ENCODE measurements at places on chromosomes 6 and 20.

DNA sequence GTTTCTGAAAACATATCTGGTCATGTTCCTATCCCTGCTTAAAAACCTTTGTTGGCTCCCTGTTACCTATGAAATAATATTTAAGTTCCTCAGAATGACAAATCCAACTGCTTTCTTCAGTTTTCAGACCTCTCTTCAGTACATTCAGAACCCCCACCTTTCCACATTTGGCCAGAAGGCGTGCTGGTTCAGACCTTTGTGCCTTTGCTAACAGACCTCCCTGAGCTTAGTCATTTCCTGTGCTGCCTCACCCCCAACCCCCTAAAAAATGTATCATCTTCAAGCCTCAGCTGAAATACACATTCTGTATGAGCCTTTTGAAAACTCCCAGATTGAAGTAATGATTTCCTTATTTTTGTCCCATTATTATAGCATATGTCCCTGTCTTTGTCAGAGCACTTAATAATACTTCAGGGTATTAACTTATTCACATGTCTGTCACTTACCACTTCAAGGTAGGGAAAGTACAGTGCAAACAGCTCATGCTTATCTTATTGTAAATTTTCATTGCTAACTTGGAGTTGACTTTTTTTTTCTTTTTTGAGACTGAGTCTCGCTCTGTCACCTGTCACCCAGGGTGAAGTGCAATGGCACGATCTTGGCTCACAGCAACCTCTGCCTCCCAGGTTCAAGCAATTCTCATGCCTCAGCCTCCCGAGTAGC, 19.7 kb downstream of the FAM217A start:
- no peak for DNase-seq

- no peak for DNase-seq
These were observed 178.4 kb upstream of the EYA4 start for GRCh38 chr6:133062696-133063306.

DNA sequence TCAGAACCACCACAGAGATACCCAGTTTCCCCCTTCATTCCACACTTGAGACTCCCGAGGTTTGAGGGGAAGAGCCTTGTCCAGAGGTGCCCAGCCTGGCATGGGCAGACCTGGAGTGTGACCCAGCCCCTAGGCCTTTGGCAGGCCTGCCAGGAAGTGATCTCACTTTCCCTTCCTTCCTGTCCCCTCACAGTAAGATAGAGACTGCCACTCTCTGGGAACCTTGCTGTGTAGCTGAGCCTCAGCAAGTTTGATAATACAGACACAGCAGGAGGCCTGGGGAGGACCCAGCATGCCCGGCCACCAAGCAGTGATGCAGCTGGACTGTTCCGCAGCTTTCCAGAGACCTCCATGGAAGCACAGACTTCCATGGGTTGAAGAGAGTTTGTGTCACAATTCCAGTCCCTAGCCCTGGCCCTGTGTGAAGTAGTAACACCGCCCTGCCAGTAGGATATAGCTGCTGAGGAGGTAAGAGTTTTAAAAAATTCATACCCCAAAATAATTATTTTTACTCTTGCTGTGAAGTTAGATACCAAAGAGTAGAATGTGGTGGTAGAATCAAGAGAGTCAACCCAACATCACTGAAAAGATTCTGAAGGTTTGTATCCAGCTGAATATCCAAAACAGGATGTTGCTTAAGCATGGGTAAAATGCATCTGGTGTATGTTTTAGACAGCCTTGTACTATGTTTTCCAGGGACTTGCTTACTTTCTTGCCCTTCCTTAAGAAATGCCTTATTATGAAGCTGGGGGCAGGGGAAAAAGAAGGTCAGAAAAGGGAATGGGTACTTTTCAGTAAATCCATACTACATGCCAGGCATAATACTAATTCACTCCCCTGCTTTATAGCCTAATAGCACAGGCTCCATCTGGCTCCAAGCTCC, 16.3 kb downstream of the PKIG start:
- DNase-seq, result no peak

- DNase-seq, result peak; percentile 64
These were observed 154.9 kb downstream of the SOX4 start for GRCh38 chr6:21748343-21749056.

DNA sequence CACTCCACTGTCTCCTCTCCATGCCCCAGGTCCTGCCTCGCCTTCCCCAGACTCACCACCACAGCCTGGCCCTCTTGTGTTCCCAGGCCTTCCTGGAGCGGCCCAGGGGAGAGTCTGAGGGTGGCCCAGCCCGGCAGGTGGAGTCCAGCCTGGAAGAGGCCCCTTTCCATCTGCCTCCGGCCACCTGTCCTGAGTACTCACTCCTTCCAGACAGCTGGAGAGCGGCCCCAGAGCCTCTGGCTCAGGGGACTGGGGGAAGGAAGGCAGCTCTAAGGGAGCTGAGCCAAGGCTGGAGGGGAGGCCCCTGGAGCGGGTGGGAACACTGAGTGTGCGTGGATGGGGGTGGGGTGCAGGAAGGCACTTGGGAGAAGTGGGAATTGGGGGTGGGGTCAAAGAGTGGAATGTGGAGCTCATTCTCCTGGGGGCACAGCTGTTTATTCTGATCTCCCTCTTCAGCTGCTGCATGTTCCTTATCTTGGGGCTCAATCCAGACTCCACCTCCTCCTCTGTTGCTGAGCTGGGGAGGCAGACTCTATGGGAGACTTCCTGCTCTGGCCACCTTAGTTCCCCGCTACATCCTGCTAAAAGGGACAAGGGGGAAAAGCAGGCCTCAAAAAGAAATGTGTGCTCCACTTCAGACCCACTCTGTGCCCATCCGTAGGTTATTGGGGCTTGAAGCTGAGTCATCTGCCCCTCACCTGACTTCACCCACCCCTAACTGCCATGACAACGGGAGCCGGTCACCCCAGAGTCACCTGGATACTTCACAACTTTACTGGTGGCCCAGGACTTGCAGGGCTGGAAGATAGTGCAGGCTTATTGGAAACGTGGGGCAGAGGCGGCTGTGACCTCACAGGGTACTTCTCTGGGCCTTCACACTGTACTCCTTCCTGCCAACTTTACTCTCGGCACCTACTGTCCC, 19.5 kb upstream of the TAF8 start:
- no peak for DNase-seq

GRCh38 chr20:42093542-42094440, 475.6 kb upstream of the CHD6 start:
- DNase-seq, result no peak

- no peak for DNase-seq
These were observed 52.1 kb downstream of the PLAGL1 start for GRCh38 chr6:143955971-143956370.

- DNase-seq, result no peak
These were observed 22.8 kb downstream of the PPIL6 start for GRCh38 chr6:109417646-109418045.

DNA sequence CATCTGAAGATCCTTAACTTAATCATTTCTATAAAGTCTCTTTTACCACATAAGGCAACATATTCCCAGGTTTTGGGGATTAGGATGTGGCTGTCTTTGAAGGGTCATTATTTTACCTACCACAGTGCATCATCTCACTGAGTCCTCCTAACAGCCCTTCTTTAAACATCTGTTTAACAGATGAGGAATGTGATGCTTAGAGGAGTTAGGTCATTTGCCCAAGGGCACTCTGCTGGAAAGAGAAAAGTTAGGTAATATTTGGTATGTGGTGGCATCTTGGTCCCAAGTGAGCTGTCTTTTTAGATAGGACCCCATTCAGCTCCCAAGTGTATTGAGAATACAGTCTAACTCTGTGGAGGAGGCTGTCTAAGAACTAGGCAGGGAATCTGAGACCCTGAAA, 11.0 kb downstream of the MMP24 start:
- DNase-seq, result no peak

- DNase-seq, result no peak
These were observed 38.9 kb downstream of the MAP3K7 start for GRCh38 chr6:90547991-90548390.

- DNase-seq, result no peak
These were observed 63.7 kb downstream of the SH3BGRL2 start for GRCh38 chr6:79694623-79695343.

DNA sequence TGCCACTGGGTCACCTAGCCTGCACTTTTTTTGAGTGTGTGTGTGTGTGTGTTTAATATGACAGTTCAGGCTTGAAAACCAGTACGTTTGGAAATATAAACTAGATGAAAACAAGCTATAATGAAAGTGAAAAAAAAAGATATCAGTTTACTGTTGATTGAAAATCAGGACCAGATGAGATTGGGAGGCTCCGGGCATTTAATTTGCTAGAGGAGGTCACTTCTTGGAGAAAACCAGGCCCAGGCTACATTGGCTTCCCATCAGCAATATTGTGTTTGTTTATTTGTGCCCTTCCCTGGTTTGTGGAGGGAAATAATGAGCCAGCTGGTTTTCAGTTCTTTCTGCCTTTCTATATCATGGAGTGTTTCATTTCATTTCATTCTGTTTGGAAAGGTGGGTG, 246.6 kb upstream of the JAG1 start:
- no peak for DNase-seq

DNA sequence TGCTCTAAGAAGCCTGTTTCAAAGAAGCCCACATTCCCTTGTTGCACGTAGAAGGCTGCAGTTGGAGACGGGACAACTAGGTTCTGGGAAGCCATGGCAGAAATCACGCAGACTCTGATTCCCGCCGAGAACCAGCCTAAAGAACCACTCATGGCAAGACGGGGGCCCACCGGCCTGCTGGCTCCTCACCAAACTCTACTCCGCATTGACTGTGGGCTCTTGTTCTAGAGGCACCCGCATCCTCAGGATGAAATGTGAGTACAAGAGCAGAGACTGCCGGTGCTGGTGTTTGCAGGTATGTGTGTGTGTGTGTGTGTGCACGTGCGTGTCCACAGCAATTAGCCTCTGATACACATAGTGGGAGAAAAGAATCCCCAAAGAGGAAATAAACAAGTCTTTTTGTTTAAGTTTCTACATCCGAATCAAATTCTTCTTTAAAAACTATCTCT, 42.3 kb upstream of the NR2E1 start:
- no peak for DNase-seq

DNA sequence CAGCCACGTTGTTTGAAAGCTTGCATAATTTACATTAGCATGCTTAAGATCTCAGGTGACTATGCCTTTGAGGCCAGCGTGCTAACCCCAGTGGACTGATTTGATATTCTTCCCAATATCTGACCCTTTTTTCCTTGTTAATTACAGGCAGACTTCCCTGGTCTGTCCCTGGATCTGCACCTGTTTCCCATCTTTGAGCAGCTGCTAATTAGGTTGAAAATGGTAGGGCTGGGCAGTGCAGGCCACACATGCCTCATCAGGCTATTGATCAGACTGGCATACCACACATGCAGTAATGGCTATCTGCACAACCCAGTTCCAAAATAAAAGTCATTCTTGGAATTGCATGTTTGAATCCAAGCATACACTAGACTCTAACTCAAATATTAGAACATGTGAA, 164.3 kb upstream of the TFAP2D start:
- no peak for DNase-seq
